Stimulated activated CD8-positive, alpha-beta memory T cell treated with anti-CD3 and anti-CD28 coated beads, Interleukin-4, amount 100 ng/mL, for 1 hour (primary cell): ENCODE measurements at places on chromosomes 5 and 9.

DNA sequence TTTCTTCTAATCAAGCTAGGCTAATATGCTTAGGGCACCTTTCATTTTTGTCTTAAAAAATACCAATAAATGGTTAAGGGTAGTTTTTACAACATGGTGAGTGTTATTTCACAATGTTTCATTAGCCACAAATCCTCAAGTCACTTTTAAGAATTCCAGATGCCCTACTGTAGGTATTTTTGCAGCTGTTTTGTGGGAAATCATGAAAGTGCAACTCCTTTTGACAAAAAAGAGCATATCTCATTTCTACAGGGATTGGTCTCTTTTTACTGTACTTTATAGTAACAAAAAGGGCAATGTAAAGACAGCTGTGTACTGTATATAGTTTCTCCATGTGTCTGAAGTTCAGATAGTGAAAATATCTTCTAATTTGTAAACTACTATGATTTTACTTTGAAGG, 28.3 kb upstream of the GAS1 start:
- DNase-seq, result no peak

DNA sequence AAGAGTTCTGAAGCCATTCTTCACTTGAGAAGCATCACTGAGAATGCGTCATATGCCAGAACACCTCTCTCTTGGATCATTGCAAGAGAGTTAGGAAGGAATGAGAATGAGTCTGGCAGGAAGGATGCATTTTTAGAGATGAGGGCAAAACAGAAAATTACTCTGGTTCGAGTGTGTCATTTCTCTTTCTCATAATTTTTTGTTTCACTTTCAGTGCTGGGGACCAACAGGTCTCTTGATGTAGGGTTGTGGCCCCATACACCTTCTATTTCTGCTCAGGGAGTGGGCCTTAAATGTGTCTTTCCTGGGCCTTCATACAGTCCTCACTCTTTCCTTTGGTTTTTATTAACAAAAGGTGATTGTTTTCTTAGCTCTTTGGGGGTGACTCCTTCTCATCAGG, 302.4 kb downstream of the NR3C1 start:
- no peak for DNase-seq

DNA sequence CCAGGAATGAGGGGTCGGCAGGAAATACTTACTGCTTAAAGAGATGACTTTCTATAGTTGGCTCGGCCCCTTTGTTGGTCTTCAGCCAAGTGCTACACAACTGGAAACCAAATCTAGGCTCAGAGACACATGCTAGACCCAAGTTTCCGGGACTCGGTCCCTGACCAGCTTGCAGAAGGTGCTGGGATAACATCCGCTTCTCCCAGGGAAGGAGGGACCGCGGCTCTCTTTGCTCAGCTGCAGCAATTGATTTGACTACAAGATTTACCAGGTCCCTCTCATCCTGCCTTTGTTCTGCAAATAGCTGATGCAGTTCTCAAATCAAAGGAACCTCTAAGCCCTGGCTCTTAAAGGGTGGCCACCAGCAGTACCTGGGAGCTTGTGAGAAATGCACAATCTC, 314.7 kb downstream of the MLLT3 start:
- no peak for DNase-seq

DNA sequence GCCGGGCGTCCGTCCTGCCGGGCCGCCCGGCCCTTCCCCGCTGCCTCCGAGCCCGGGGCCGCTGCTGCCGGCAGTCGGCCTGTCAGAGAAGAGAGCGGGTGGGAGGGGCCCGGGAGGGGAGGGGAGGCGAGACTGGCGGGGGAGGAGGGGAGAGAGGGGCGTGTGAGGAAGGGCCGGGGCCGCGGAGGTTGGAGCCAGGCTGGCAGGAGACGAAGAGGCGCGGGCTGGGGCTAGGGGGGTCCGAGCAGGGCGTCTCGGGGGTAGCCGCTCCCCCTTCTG, 570 bp downstream of the CREBRF start:
- no peak for DNase-seq

DNA sequence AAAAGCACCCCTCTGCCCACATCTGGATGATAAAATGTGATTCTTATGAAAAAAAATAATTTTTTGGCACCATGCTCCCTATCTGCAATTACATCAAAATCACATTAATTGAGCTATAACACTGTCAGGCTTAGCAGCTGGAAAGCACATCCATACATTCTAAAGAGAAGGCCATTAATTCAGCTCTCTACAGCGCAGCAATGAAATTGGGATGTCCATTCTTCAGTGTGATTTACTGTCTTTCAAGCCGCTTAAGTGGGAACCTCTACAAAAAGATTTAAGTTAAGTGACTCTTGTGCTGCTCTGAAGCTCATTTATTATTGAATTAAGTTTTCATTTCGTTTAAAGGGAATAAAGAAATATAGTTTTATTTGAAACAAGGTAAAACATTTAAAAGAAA, 171.3 kb downstream of the EBF1 start:
- DNase-seq, result no peak

- DNase-seq, result no peak
Observed at GRCh38 chr9:110078604-110079003, 129.4 kb downstream of the C9orf152 start.
